Endodermal cell (in vitro differentiated cells): ENCODE measurements at places on chromosomes 11 and 22. TPM values are rescaled to one million over a fixed set of nuclear protein-coding genes. Genes with fewer than 3 reads are reported as not detected.

Gene F2
- total RNA-seq: 0.54 to 0.89 TPM (median 0.80 TPM) in 3 replicates

GRCh38 chr11:112941104-112941503 is 20.1 kb upstream of the NCAM1 start:
- H3K4me1 ChIP-seq: no peaks in the 10 kb centered on the region
- H3K36me3 ChIP-seq: no peaks in the 10 kb centered on the region
- no peak for DNase-seq
- H3K27me3 ChIP-seq: no peaks in the 10 kb centered on the region
- no peak overlapping the region for H3K4me3 ChIP-seq
- H3K27ac ChIP-seq: no peak overlapping the region

Gene SULT4A1
- 10.9 and 12.7 TPM in 2 replicates for total RNA-seq

GRCh38 chr11:123451183-123451781 is 21.2 kb downstream of the GRAMD1B start:
- no peak overlapping the region for H3K27ac ChIP-seq
- peaks cover 61% of the 10 kb centered on the region for H3K36me3 ChIP-seq
- H3K27me3 ChIP-seq: no peaks in the 10 kb centered on the region
- H3K4me3 ChIP-seq: no peak overlapping the region
- no peak for DNase-seq
- H3K4me1 ChIP-seq: no peaks in the 10 kb centered on the region

Gene DNAL4
- 29.8 to 31.7 TPM (median 30.7 TPM) in 3 replicates for total RNA-seq

DNA sequence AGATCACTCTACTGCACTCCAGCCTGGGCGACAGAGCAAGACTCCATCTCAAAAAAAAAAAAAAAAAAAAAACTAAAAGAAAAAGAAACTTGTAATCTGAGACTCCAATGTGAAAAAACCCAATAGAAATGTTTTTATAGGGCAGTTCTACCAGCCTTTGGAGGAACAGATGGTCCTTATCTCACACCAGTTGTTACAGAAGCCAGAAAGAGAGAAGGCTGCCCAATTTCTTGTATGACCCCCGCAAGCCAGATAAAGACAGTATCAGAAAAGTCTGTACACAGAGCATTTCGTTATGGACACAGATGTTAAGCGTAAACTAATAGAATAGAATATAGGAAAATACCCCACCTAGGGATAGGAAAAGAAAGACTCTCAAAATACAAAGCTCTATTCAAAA is 11.3 kb upstream of the TSGA10IP start:
- no peak overlapping the region for H3K27ac ChIP-seq
- H3K4me3 ChIP-seq: no peak overlapping the region
- no peaks in the 10 kb centered on the region for H3K4me1 ChIP-seq
- H3K36me3 ChIP-seq: no peaks in the 10 kb centered on the region
- no peak for DNase-seq
- no peaks in the 10 kb centered on the region for H3K27me3 ChIP-seq

DNA sequence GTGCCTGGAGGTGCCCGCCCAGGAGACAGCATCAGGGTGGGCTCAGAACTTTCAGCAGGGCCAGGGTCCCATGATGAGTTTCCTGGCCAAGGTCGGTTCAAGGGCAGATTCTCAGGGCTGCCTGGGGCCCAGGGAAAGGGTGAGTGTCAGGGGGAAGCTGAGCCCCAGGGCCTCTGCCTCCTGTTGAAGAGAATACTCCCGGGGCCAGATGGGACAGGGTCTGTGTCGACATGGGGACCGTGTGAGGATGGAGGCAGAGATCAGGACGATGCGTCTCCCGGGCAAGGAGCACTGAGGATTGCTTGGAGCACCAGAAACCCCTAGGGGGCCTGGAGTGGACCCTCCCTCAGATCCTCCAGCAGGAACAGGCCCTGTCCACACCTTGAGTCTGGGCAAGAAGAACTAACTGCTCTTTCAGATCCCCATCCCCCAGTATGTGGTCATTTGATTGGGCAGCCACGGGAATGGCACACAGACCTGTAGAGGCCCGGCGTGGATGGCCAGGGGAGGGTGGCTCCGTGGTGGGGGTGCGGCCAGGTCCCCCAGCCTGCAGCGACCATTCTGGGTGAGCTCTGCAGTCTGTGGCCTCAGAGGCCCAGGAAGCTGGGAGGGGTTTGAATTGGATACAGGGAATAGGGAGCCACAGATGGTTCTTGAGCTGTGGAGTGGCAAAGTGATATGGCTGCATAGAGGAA is 1078.7 kb downstream of the BRD1 start:
- no peaks in the 10 kb centered on the region for H3K36me3 ChIP-seq
- H3K27me3 ChIP-seq: no peaks in the 10 kb centered on the region
- DNase-seq: no peak
- H3K27ac ChIP-seq: no peak overlapping the region
- no peaks in the 10 kb centered on the region for H3K4me1 ChIP-seq

Gene MIAT
- 1.1 to 5.2 TPM (median 1.2 TPM) in 3 replicates for total RNA-seq
